ENCODE measurements at places on chromosomes 3 and 15.

- DNase-seq: no peak
Measured at GRCh38 chr15:48371961-48372360, 40.7 kb downstream of the DUT start.

DNA sequence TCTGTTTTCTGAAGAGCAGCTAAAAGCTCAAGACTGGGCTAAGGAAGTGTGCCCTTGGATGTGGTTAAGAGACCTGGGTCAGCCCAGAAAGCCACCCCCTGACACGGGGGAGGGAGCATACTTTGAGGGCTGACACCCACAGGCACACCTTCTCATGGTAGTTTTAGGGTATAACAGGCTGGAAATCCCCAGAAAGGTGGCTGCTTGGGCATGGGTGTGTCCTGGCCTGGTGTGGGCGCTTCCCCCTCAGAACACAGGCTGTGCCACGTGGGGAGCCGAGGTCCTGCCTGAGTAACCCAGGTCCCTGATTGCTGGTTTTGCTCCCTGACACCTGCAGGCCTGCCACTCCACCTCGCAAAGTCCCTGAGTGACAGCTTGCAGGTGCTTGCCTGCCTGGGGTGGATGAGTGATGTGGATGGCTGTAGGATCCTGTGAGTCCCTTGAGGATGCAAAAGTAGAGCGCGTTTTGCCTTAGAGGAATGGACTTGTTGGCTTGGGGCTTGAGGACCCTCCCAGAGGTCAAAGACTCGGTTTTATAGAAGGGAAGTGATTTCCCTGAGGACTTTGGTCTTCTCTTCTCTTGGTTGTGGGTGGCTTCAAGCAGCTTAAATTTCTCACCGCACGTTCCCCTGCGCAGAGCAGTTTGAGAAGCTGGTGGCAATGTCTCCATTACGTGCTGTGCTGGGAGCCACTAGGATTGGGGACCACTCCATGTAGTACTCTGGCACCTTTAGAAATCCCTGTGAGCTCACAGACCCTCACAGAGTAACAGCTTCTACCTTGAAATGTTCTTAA is 94.4 kb downstream of the DNASE1L3 start:
- DNase-seq: no peak

- peak; percentile 35 for DNase-seq
Measured at GRCh38 chr3:44685128-44685800, 27.2 kb upstream of the ZNF502 start.

DNA sequence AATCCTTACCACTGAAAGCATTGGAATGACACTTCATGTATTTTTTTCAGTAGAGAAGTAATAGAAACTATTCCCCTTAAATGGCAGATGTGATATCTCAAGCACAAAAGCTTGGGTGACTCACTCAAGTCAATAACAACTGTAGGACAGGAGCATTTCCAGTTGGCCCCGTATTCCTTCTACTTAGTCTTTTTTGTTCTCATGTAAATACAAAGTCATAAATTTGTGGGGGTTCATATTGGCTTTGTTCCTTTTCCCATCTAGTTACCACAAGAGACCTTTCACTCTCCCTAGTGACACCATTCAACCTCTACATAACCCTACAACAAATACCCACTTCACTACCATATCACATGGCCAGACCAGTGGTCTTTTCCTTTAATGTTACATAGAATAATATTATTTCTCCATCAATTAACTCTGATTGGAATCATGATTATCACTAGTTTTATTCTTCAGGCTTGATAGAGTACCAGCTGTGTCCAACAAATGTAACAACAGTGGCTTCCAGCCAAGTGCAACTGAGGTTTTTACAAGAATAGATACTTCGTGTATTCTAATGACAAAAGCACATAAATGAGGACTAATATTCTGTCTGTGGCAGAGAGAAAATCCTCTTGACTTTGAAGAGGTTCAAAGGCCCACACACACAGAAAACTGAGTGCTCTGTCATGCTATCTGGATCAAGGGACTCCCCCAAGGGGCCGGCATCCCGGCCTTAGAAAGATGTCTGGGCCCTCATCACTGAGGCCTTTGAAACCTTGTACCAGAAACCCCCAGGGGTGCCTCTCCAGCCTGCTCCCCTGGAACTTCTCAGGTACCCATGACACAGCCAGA is 94.0 kb upstream of the THBS1 start:
- no peak for DNase-seq
